Nephron progenitor cell (in vitro differentiated cells): ENCODE measurements at places on chromosomes 12 and 14.
A peak's percentile ranks its signal among the peaks of the same experiment; 100 is the strongest.

GRCh38 chr14:53539489-53540126, 386.5 kb upstream of the DDHD1 start:
- H3K4me1 ChIP-seq, result peaks cover 58% of the 10 kb centered on the region
- no peak overlapping the region for H3K4me3 ChIP-seq
- no peaks in the 10 kb centered on the region for H3K36me3 ChIP-seq
- peak; percentile 88 for DNase-seq
- H3K27ac ChIP-seq, result peak overlapping the region; percentile 48

DNA sequence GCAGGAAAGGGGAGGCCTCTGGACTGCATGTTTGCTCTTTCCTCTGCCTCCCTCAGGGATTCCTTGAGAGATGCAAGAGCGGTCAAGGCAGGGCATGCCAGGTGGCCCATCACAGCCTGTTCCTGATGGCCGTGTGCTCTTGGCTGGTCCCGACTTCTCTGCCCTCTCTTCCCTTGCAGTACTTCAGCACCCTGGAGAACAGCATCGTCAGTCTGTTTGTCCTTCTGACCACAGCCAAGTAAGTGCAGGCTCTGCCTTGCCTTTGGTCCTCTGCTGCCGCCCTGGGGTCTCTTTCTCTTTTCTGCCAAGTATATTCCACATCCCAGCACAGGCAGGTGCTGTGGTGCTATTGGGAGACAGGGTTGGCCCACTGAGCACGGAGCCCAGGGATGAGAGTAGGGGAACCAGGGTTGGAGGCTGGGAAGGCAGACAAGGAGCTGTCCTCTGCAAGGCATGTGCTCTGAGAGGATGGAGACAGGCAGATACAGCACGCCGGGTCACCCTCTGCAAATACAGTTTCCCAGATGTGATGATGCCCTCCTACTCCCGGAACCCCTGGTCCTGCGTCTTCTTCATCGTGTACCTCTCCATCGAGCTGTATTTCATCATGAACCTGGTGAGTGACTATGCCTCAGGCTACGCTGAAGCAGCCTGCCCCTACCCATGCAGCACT, 51.9 kb downstream of the TPCN1 start:
- H3K27ac ChIP-seq, result no peak overlapping the region
- peaks cover 13% of the 10 kb centered on the region for H3K36me3 ChIP-seq
- H3K4me3 ChIP-seq, result no peak overlapping the region
- peaks cover 53% of the 10 kb centered on the region for H3K4me1 ChIP-seq
- no peak for DNase-seq

DNA sequence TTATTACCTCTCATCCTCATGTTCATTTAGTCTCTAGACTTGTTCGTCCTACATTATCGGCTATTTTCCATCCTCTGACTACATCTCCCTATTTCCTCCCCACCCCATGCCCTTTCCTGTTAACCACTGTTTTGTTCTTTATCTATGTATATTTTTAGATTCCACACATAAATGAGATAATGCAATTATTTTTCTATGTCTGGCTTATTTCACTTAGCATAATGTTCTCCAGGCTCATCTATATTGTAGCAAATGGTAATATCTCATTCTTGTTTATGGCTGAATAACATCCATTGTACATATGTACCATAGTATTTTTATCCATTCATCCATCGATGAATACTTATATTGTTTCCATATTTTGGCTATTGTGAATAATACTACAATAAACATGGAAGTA, 84.6 kb upstream of the PTPRR start:
- peaks cover 18% of the 10 kb centered on the region for H3K4me1 ChIP-seq
- no peak overlapping the region for H3K27ac ChIP-seq
- H3K27me3 ChIP-seq, result no peaks in the 10 kb centered on the region
- H3K36me3 ChIP-seq, result no peaks in the 10 kb centered on the region

DNA sequence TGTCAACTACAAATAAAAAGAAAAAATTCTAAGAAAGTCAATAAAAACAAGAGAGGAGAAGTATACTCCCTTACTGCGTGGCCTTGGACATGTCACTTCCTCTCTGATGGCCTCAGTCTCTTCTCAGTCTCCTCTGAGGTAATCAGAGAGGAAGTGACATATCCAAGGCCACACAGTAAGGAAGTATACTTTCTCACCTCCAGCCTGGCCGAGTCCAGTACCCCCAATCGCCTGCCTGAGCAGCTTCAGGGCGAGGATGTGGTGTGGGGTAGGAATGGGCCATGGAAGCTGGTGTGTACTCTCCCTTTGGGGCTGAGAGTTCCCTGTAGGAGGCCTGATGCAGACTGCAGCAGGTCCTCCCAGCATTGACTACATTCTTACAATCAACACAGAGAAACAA, 15.8 kb downstream of the VDR start:
- no peak for DNase-seq
- H3K4me1 ChIP-seq, result peaks cover 6% of the 10 kb centered on the region
- H3K4me3 ChIP-seq, result no peak overlapping the region
- H3K27ac ChIP-seq, result no peak overlapping the region
- no peaks in the 10 kb centered on the region for H3K36me3 ChIP-seq
- H3K27me3 ChIP-seq, result peaks cover 26% of the 10 kb centered on the region

DNA sequence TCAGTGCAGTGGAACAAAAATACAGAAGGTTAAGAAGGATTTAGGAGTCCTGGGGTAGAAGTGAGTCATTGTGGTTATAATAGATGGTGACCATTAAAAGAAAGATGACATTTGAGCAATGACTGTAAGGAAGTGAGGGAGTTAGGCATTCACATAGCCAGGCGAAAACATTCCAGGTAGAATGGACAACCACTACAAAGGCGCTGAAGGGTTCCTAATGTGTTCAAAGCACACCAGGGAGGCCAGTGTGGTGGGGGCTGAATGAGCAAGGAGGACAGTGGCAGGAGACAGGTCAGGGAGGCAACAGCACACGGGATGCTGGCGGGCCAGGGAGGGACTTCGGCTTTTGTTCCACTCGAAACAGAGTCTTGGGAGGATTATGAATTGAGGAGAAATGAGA, 129.9 kb downstream of the NPAS3 start:
- peaks cover 5% of the 10 kb centered on the region for H3K4me1 ChIP-seq
- no peaks in the 10 kb centered on the region for H3K27me3 ChIP-seq
- H3K27ac ChIP-seq, result no peak overlapping the region
- no peaks in the 10 kb centered on the region for H3K36me3 ChIP-seq
- no peak overlapping the region for H3K4me3 ChIP-seq

- peaks cover 71% of the 10 kb centered on the region for H3K27me3 ChIP-seq
- DNase-seq, result no peak
- no peak overlapping the region for H3K4me3 ChIP-seq
- H3K4me1 ChIP-seq, result peaks cover 3% of the 10 kb centered on the region
- no peaks in the 10 kb centered on the region for H3K36me3 ChIP-seq
Measured at GRCh38 chr14:23609001-23609400, 27.2 kb upstream of the DHRS2 start.

DNA sequence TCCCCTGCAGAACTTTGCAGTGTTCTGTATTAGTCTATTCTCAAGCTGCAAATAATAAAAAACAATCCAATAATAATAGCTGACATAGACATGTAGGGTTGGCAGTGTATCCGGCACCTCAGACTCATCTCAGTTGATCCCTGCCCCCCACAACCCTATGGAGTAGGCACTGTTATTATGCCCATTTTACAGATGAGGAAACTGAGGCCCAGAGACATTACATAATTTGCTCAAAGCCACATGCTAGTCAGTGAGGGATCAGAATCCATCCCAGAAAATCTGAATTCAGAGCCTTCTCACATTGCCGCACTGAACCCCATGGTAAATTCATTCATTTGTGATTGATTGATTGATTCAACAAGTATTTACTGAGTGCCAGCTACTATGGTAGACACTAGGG, 226.6 kb upstream of the PWP1 start:
- no peaks in the 10 kb centered on the region for H3K4me1 ChIP-seq
- peaks cover 1% of the 10 kb centered on the region for H3K27me3 ChIP-seq
- H3K36me3 ChIP-seq, result no peaks in the 10 kb centered on the region

DNA sequence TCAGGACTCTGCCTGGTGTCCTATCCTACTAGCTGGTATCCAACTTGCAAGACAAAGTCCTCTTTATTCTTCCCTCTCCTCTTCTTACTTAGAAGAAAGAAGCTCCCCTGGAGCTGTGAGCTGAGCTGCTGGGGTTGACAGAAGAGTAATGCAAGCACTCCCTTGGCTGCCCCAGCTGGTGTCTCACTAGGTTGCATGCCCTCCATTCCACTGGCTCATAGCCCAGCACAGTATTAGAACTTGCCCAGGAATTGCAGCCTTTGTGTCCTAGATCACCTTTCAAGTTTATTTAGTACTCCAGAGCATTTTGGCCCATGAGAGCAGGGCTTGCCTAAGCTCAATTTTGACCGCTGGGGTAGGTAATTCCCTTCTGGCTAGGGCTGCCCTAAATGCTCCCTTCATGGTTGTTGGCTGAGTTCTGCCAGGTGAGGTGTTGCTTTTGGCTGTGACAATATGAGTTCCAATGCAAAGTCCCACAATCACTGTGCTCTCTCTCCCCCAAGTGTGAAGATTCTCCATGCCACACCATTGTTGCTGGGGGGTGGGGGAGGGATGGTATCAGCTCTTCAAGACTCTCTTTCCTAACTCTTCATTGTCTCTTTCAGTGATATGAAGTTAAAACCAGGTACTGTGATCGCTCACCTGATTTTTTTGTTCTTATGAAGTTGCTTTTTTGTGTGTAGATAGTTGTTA, 317.4 kb upstream of the DDHD1 start:
- H3K4me1 ChIP-seq, result no peaks in the 10 kb centered on the region
- no peak for DNase-seq
- H3K4me3 ChIP-seq, result no peak overlapping the region
- no peak overlapping the region for H3K27ac ChIP-seq
- H3K36me3 ChIP-seq, result no peaks in the 10 kb centered on the region
- H3K27me3 ChIP-seq, result no peaks in the 10 kb centered on the region

- peaks cover 14% of the 10 kb centered on the region for H3K4me1 ChIP-seq
- H3K27me3 ChIP-seq, result peaks cover 89% of the 10 kb centered on the region
- DNase-seq, result peak; percentile 57
- H3K27ac ChIP-seq, result no peak overlapping the region
Measured at GRCh38 chr12:56487448-56488040, 417 bp downstream of the GLS2 start.

DNA sequence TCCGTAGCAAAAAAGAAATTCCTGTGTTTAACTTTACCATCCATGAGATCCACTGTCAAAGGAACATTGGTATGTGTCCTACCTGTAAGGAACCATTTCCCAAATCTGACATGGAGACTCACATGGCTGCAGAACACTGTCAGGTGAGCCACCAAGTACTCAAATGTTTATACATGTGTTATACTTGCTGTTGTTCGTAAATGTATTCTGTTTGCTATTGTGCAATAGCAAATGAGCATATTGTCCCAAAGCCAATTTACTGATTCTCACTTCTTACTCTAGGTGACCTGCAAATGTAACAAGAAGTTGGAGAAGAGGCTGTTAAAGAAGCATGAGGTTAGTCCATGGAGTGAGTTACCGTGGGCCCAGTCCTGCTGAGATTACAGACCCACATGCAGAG, 9.4 kb downstream of the TRAFD1 start:
- peaks cover 17% of the 10 kb centered on the region for H3K36me3 ChIP-seq
- no peak overlapping the region for H3K4me3 ChIP-seq
- no peaks in the 10 kb centered on the region for H3K4me1 ChIP-seq

GRCh38 chr12:116558280-116559161, 660 bp upstream of the MAP1LC3B2 start:
- no peak overlapping the region for H3K4me3 ChIP-seq
- peak overlapping the region; percentile 99 for H3K27ac ChIP-seq
- peaks cover 8% of the 10 kb centered on the region for H3K36me3 ChIP-seq
- no peak for DNase-seq
- no peaks in the 10 kb centered on the region for H3K27me3 ChIP-seq

DNA sequence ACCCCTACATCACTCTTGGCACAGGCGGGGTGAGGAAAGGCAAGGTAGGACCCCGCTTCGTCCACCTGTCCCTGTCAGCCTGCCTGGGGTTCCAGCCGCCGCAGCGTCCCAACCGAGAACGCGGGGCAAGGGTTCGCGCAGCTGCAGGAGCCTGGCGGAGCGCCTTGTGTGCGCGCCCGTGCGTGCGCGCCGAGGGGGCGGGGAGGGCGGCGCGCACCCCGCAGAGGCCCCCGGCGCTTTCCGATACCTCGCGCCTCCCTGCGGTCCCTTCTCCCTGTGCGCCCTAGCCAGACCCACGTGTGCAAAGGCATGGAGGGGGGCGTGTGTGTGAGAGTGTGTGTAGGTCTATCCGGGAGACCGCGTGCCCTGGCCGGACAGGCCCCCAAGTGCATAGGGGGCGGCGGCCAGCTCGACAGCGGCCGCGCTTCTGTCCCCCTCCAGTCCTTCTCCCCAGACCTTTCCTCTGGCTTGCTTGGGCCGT, 122.4 kb downstream of the TSPAN9 start:
- peak overlapping the region; percentile 85 for H3K27ac ChIP-seq
- peak overlapping the region; percentile 86 for H3K4me3 ChIP-seq
- H3K4me1 ChIP-seq, result peaks cover 67% of the 10 kb centered on the region
- H3K27me3 ChIP-seq, result peaks cover 35% of the 10 kb centered on the region

DNA sequence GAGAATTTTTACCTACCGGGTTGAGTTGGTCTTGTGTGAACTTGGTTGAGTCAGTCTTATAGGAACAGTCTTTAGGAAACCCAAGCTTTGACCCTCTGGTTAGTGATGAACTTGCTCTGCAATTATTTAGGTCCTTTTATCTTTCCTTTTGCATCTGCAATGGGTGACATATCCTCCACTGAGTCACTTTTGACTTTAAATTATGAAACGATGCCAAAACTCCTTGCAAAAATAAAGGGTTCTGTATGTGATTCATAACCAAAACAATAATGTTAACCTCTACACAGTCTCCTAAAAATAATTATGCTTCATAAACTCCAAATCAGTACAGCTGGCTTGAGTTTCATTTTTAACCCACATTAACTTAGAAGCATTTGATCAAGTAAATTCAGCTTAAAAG, 979.4 kb downstream of the GALC start:
- DNase-seq, result no peak
- H3K27ac ChIP-seq, result no peak overlapping the region
- H3K4me1 ChIP-seq, result no peaks in the 10 kb centered on the region
- no peaks in the 10 kb centered on the region for H3K27me3 ChIP-seq

DNA sequence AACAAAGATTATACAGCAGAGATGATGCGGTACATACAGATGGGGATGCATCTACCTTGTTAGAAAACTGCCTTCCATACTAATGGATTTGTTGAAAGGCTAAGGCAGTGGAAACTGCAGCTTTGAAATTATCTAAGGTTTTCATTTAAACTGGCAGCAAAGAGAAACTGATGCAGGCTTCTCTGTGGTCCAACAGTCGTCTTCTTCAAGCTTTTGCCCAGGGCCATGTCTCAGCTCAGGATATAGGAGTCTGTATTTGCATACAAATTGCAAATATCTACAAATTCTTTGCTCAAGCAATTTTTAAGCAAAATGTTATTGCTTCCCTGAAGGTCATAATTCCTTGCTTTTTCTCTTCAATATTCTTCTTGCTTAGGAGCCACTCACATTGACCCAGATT, 33.7 kb downstream of the ERH start:
- no peak overlapping the region for H3K4me3 ChIP-seq
- peaks cover 20% of the 10 kb centered on the region for H3K4me1 ChIP-seq
- no peak overlapping the region for H3K27ac ChIP-seq
